ENCODE measurements at places on chromosomes 13 and 19. TPM values are rescaled to one million over a fixed set of nuclear protein-coding genes. Genes with fewer than 3 reads are reported as not detected.

PSG7 gene
- not detected for total RNA-seq

ARHGEF18 gene
- total RNA-seq = 10.1 TPM

STOML3 gene
- not detected for total RNA-seq

ANKLE1 gene
- total RNA-seq = 0.12 TPM

SLC25A42 gene
- total RNA-seq = 29.5 TPM

DCLK1 gene
- total RNA-seq = 9.9 TPM

B3GNT8 gene
- total RNA-seq = 12.4 TPM

ZNF610 gene
- total RNA-seq = 3.3 TPM

C19orf73 gene
- 1.2 TPM for total RNA-seq

GPR183 gene
- total RNA-seq = 2.6 TPM

LILRB1 gene
- 2.2 TPM for total RNA-seq

COG6 gene
- total RNA-seq = 21.8 TPM

KLF1 gene
- total RNA-seq = not detected

SIGLEC8 gene
- total RNA-seq = 0.15 TPM

KLK3 gene
- total RNA-seq = not detected

TPTE2 gene
- not detected for total RNA-seq

CABP5 gene
- total RNA-seq = not detected

PIK3R2 gene
- total RNA-seq = 29.6 TPM

C19orf85 gene
- not detected for total RNA-seq

TEX101 gene
- not detected for total RNA-seq

ACTN4 gene
- total RNA-seq = 131 TPM

CACTIN gene
- total RNA-seq = 13.5 TPM

C13orf42 gene
- not detected for total RNA-seq

CRLF1 gene
- total RNA-seq = 21.4 TPM

C19orf81 gene
- total RNA-seq = 2.7 TPM

RAB20 gene
- 10.3 TPM for total RNA-seq

CEBPA gene
- total RNA-seq = 2.4 TPM

CDC42EP5 gene
- 11.0 TPM for total RNA-seq

OVOL3 gene
- not detected for total RNA-seq

TNFSF13B gene
- 1.8 TPM for total RNA-seq

SYNGR4 gene
- total RNA-seq = not detected

CHST8 gene
- total RNA-seq = not detected

PTBP1 gene
- 58.1 TPM for total RNA-seq

PPM1N gene
- total RNA-seq = 0.57 TPM

CYP4F8 gene
- total RNA-seq = not detected

CBY2 gene
- not detected for total RNA-seq

TSEN34 gene
- total RNA-seq = 18.5 TPM

TMEM59L gene
- total RNA-seq = 1.5 TPM

HPN gene
- total RNA-seq = 9.8 TPM

STAP2 gene
- 4.2 TPM for total RNA-seq

PCDH8 gene
- total RNA-seq = not detected

Data from left ventricle myocardium superior (tissue), 1 donor.